ENCODE measurements at places on chromosomes 12 and 14. TPM values are rescaled to one million over a fixed set of nuclear protein-coding genes. Genes with fewer than 3 reads are reported as not detected.

Gene MLF2
- 124 TPM for total RNA-seq

Gene VAMP1
- total RNA-seq, result 10.3 TPM

Gene RAB35
- 15.2 TPM for total RNA-seq

Gene TMCC3
- total RNA-seq, result 0.73 TPM

Gene SYNDIG1L
- total RNA-seq, result not detected

Gene ACVRL1
- 187 TPM for total RNA-seq

Gene TSHR
- total RNA-seq, result not detected

Gene ARMH4
- 7.1 TPM for total RNA-seq

Gene TAS2R7
- total RNA-seq, result not detected

Gene AQP5
- 8.0 TPM for total RNA-seq

Gene GALNT16
- 0.37 TPM for total RNA-seq

Gene ALDH1L2
- 53.7 TPM for total RNA-seq

Gene PRKAB1
- total RNA-seq, result 10.4 TPM

Gene ESRRB
- not detected for total RNA-seq

Gene NUDT14
- total RNA-seq, result 9.9 TPM

Gene GARIN6
- not detected for total RNA-seq

Gene LRFN5
- total RNA-seq, result 19.6 TPM

Gene PLA2G1B
- not detected for total RNA-seq

Gene PRKD1
- total RNA-seq, result 18.7 TPM

Gene TESPA1
- not detected for total RNA-seq

Gene NAV3
- total RNA-seq, result 16.3 TPM

Gene IRAK3
- 18.7 TPM for total RNA-seq

Gene HSPA2
- total RNA-seq, result 3.6 TPM

Gene TAMALIN
- total RNA-seq, result 16.6 TPM

Gene EML5
- not detected for total RNA-seq

Gene ZFHX2
- total RNA-seq, result not detected

Gene SPIC
- total RNA-seq, result not detected

Gene SIRT4
- total RNA-seq, result 0.50 TPM

Gene PDE3A
- 7.4 TPM for total RNA-seq

Gene DPF3
- 0.29 TPM for total RNA-seq

Gene CD4
- 0.75 TPM for total RNA-seq

Gene EMC9
- total RNA-seq, result 8.3 TPM

Gene SLCO1B1
- not detected for total RNA-seq

Gene PTGDR
- total RNA-seq, result 0.29 TPM

Gene LAG3
- 0.10 TPM for total RNA-seq

Gene CLEC4C
- not detected for total RNA-seq

Gene NKX2-1
- not detected for total RNA-seq

Gene RECQL
- total RNA-seq, result 27.1 TPM

Gene MYH6
- total RNA-seq, result not detected

Gene PTGR2
- total RNA-seq, result 10.3 TPM

Gene BCAT1
- total RNA-seq, result 48.9 TPM

Gene ANKRD33
- total RNA-seq, result 0.44 TPM

Gene ACRBP
- 0.31 TPM for total RNA-seq

Gene VRTN
- not detected for total RNA-seq

Gene TMEM30B
- not detected for total RNA-seq

Gene CCDC175
- not detected for total RNA-seq

Gene RIPK3
- 2.2 TPM for total RNA-seq

Gene SRRM4
- total RNA-seq, result not detected

Gene SMIM41
- total RNA-seq, result not detected

Gene CEP290
- total RNA-seq, result 10.7 TPM

All from cardiac ventricle fibroblast (primary cell).